Activated CD8-positive, alpha-beta memory T cell treated with anti-CD3 and anti-CD28 coated beads, Interleukin-2, amount 10 ng/mL, durations not matched to agents 7 days and 5 days (primary cell): ENCODE measurements at places on chromosomes 16 and 17.

DNA sequence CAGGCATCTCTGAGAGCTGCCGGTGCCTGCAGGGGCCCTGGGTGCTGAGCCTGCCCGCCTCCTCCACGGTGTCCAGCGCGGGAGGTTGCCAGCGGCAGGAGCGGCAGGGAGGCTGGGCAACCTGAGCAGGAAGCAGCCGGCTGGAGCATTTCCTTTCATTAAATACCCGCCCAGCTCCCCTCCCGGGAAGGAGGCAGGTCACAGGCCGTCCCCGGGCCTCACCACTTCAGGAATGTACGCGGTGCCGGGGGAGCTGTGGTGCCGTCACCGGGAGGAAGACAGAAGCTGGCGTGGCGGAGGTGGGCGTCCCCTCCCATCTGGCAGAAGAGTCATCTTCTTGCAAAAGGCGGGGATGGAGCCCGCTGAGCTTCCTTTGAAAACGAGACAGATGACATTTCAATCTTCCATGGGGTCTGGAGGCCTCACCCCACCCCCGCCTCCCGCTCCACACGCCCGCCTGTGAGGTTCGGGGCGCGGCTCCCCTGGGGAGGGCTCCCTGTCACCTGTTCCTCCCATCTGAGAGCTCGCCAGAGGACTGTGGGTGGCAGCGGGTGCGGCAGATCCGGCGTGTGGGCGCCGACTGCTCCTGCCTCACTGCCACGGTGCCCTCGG is 16.0 kb downstream of the SOX8 start:
- DNase-seq, result peak; percentile 59

DNA sequence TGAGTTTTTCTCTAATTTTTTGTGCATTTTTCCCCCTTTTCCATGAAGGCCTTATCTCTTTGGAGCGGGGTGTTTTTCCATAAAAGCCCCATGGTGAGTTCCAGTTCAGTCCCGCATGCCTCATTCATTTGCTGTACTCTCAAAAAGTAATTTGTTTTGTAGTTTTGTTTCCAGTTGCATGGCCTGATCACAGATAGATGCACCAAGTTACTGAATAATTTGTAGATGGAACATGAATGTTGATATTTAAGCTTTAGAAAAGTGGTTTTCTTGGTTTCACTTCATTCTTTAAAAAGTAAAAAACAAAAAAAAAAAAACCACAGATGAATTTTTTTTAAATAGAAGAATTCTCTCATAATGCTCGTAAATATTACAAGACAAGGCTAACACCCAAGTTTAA is 349.2 kb downstream of the BCAS3 start:
- no peak for DNase-seq

DNA sequence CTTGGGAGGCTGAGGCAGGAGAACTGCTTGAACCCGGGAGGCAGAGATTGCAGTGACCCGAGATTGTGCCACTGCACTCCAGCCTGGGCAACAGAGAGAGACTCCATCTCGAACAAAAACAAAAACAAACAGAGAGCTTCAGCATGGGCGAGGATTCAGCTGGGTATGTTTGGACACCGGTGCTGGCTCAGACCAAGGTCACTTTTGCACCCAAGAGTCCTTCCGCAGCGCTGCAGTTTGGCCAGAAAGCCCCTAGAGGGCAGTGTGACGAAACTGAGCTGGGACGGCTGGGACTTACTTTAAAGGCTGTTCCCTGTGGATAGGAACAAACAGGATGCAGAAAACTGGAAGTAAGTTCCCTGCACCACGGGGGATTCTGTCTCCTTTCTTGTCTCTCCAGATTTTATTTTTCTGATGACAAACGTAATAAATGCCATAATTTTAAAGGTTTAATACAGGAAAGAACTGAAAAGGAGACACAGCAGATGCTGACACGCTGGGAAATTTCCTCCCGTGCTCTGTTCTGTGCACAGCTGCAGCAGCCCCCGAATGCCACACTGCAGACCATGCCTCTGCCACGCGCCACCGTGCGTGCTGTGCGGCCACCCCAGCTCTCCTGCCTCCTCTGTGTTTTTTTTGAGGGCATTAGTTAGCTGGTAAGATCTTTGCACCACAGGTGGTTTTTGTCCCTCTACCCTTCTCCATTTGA is 25.2 kb upstream of the USP36 start:
- peak; percentile 73 for DNase-seq

DNA sequence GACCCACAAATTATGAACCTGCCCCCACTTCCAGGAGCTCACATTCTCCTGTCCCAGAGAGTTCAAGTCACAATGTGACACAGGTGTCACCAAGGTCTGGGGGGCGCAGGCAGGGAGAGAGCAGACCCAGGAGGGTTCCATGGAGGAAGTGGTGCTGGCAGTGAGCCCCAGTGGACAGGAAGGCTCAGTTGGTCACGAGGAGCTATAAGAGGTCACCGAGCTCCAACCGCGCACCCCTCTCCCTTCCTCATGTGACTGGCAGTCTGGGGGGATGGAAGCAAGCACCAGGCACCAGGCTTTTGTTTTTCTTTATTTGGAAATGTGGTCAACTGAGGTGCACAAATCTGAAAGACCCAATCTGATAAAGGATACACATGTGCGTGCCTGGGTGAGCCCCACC is 2.5 kb downstream of the ITGAD start:
- no peak for DNase-seq

- DNase-seq, result no peak
Measured at GRCh38 chr17:34996422-34997285, 16.3 kb downstream of the LIG3 start.

- no peak for DNase-seq
Measured at GRCh38 chr17:83187782-83188311, 108.4 kb downstream of the METRNL start.

- peak; percentile 87 for DNase-seq
Measured at GRCh38 chr17:4947411-4948165, 742 bp downstream of the PFN1 start.

DNA sequence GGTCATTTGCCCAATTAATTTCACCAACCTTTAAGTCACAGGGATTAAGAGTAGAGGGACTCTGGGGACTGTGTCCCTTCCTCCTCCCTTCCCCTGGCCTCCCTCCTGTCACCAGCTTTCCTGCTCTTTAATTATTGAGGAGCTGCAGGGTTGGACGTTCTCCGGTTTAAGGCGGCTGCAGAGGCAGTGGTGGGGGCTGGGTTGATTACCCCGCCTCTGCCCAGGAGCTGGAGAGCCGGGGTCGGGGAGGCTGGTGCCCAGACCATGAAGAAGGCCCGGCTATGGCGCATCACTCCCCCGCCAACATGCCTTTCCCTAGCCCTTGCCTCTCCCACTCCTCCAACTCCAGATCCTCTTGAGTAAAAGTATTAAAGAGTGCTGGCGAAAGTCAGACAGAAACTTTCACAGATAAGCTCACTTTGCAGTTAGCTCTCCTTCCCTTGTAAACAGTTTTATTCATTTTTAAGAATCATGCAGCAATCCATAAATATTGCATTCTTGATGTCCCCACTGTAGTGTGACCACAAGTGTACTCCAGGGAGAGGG is 1.1 kb upstream of the FOXJ1 start:
- DNase-seq, result no peak

DNA sequence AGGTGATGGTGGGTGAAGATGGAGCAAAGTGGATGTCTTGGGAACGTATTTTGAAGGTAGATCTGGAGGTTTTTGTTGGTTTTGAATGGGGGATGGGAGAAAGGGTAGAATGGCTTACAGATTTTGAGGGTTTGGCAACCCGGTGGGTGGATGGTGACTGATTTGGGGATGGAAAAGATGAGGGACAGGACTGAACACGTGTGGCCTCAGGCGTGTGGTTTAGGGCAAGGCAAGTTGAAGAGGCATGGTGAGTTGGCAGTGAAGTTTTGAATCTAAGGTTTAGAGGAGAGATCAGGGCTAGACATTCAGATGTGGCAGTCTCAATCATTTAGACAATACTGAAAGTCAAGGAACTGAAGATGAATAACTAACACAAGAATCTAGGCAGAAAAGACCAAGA is 5.0 kb upstream of the DCTPP1 start:
- peak; percentile 60 for DNase-seq

DNA sequence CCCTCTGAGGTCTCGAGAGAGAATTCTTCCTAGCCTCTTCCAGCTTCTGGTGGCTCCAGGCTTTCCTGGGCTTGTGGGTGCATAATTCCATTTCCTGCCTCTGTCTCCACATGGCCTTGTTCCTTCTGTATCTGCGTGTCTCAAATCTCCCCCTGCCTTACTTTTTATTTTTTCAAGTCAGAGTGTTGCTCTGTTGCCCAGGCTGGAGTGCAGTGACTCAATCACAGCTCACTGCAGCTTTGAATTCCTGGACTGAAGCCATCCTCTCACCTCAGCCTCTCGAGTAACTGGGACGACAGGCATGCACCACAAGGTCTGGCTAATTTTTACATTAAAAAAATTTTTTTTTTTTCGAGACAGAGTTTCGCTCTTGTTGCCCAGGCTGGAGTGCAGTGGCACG is 120.6 kb downstream of the SHISA9 start:
- DNase-seq, result no peak

GRCh38 chr16:89248196-89248982 is 30.9 kb downstream of the ZNF778 start:
- no peak for DNase-seq

- no peak for DNase-seq
Measured at GRCh38 chr17:19410091-19410490, 941 bp upstream of the RNF112 start.

- no peak for DNase-seq
Measured at GRCh38 chr16:88318051-88318450, 64.7 kb upstream of the ZNF469 start.

DNA sequence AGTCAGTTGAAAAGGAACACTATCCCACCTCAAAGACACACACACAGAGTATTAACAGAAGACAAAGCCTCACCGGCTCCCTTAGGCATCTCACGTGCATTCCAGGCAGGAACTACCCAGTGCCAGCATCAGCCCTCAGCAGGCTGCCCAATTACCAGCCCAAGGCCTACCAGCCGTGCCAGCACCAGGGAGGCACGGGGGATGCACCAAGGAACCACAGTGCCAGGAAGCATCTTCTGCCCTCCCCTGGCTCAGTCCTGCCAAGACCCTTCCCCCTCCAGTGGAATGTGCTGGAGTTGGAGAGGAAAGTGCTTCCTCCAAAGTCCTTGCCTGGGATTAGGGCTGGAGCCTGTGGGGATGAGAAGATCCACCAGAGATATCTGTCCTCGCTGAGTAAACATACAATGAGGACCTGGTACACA is 11.0 kb upstream of the KRT19 start:
- DNase-seq, result no peak

GRCh38 chr16:67936124-67936879 is at the start of gene PSMB10:
TSS of gene PSMB10 (minus strand) at chr16:67936850. CDS start at chr16:67936749, 101 bp downstream.
- no peak for DNase-seq

GRCh38 chr16:20949660-20950059 is 49.1 kb downstream of the LYRM1 start:
- DNase-seq, result no peak

DNA sequence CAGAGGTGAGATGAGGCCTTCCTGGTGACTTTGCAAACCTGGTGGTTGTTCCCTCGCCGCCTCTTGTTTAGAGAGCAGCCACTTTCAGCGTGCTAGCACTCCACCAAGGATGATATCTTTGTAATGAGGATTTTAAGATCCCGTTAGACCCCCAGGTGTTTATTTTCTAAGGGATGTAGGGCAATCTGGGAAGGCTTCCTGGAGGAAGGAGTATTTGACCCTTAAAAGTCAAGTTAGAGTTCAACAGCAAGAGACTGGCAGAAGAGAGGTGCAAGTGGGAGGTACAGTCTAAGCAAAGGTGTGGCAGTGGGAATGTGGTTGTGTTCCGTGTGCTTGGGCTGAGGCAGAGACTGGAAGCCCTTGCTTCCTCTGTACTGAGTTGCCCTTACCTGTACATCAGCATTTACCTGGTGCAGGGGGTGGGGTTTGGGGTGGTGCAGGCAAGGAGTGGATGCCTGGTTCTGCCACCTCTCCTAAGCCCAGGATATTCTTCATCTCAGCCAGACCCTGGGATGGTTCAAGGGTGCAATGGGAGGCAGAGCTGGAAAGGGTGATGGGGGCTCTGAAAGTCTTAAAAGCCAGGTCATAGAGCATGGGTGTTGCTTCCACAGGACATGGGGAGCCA is 83.6 kb downstream of the SDR42E1 start:
- peak; percentile 21 for DNase-seq

- no peak for DNase-seq
Measured at GRCh38 chr17:55056526-55056925, 88.0 kb downstream of the STXBP4 start.

DNA sequence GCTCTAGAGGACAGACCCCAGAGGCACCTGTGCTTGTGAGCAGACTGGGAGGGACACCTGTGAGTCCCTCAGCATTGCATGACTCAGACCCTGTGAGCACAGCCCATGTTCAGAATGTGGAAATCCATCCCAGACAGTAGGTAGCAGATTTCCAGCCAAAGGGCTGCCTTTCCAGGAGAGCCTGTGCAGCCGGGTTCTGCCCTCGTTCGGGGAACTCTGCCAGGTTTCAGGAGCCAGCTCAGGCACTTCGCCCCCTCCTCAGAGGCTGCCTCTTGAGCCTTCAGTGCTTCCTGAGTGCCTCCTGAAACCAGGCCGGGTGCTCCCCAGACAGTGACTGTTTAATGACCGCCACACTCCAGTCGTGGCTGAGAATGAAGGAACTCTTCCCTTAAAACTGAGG is 23.3 kb upstream of the SDR42E2 start:
- DNase-seq, result no peak

- no peak for DNase-seq
Measured at GRCh38 chr16:70460737-70461261, 6.4 kb downstream of the FCSK start.

GRCh38 chr17:79695797-79696609 is 34.7 kb upstream of the ENPP7 start:
- DNase-seq, result no peak
